ENCODE measurements at places on chromosomes 5 and 9.

GRCh38 chr5:1909346-1909985 is 26.7 kb upstream of the IRX4 start:
- no peak for DNase-seq

DNA sequence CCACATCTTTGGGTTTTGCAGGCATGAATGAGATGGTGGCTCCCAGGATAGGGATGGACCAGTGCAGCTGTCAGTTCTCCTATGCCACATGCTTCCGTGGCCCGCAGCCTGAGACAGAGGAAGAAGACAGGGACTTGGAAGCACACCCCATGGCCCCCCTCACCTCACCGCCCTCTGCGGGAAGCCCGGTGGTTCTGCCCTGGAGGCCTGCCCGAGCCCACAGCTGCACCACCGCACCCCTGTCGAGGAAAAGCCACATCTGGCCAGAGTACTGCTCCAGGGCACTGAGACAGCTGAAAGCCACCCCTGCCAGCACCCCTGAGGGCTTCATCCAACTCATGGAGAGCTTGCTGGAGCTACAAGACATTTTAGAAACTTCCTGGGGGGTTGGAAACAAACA is 7.6 kb upstream of the TRMT10B start:
- DNase-seq, result no peak

- DNase-seq, result no peak
Measured at GRCh38 chr9:91945277-91946085, 4.5 kb downstream of the ROR2 start.

DNA sequence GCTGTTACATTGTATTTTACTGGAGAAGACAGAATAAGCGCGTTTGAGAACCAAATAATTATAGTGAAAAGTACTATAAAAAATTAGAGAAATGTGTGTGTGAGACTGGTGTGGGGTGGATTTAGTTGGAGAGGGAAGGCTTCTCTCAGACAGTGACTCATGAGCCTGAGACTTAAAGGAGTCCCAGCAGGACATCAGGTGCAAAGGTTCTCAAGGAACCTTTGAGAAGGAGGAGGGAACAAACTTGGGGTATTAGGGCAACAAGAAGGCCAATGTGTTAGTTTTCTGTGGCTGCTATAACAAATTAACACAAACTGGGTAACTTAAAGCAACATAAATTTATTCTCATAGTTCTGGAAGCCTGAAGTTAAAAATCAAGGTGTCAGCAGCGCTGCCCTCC is 4.9 kb downstream of the DDX4 start:
- DNase-seq, result no peak

GRCh38 chr5:168334695-168335094 is 43.2 kb downstream of the WWC1 start:
- DNase-seq, result no peak

DNA sequence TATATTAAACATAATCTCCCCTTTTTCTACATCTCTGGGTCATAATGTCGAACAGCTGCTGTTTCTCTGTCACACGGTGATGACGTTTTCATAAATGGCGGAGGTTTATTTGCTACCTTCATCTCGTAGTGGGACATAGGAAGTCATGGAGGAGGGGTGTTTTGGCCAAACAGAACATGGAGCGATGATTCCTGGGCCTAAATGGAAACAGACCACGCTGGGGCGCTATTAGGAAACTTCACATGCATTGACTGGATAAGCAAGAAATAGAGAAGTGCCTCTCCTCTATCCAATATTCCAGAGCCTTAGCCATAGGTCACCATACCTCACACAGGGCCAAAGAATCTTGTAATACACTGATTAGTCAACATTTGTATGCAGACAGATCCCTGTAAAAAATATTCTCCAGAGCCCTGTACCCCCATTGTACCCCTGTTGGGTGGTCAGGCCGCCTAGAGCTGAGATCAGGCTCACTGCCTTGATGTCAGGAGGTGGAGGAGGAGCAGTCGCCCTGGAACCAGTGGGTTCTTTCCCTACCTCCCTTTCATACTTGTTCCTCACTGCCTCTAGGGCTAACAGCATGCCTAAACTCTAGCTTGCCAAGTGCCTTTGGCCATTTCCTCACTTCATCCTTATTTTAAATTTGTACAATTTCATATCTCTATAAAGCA is 77.8 kb upstream of the SPIN1 start:
- no peak for DNase-seq

- DNase-seq, result no peak
Measured at GRCh38 chr5:53045263-53045662, 56.1 kb downstream of the ITGA2 start.

- no peak for DNase-seq
Measured at GRCh38 chr5:94778732-94779131, 160.3 kb downstream of the SLF1 start.

DNA sequence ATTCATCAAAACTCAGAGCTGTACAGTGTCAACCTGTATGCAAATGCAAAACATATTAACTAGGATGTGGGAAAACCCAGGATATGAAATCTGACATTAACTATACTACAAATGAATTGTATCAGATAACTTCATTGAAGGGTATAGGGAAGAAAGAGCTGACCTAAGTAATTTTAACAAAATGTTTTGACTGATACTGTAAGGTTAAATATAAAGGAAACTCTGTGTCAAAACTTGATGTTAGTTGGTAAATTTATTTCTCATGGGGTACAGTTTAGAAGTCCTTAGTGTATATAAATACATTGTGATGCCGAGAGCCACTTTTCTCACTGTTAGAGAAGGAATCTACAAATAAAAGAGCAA is 78.1 kb upstream of the VCAN start:
- DNase-seq, result no peak

GRCh38 chr5:139659695-139660101 is 11.5 kb downstream of the CXXC5 start:
- no peak for DNase-seq

GRCh38 chr5:31604644-31605043 is 34.3 kb upstream of the PDZD2 start:
- no peak for DNase-seq

DNA sequence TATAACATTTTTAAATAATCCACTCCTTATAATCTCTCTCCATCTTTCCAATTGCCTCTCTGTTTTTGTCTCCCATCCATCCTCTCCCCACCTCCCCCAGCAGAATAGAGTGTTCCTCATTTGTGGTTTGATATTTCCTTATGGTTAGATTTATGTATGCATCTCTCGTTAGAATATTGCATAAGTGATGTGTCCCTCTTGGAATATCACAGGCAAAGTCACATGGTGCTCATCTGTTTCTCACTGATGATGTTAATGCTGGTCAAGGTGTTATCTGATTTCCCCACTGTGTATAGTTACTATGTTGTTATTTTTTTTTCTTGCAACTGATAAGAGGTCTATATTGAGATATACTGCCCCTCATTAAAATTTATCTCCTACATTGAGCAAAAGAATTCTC is 3.1 kb upstream of the LRRC70 start:
- DNase-seq, result no peak

GRCh38 chr5:33297760-33298216 is 143.0 kb upstream of the TARS1 start:
- no peak for DNase-seq

DNA sequence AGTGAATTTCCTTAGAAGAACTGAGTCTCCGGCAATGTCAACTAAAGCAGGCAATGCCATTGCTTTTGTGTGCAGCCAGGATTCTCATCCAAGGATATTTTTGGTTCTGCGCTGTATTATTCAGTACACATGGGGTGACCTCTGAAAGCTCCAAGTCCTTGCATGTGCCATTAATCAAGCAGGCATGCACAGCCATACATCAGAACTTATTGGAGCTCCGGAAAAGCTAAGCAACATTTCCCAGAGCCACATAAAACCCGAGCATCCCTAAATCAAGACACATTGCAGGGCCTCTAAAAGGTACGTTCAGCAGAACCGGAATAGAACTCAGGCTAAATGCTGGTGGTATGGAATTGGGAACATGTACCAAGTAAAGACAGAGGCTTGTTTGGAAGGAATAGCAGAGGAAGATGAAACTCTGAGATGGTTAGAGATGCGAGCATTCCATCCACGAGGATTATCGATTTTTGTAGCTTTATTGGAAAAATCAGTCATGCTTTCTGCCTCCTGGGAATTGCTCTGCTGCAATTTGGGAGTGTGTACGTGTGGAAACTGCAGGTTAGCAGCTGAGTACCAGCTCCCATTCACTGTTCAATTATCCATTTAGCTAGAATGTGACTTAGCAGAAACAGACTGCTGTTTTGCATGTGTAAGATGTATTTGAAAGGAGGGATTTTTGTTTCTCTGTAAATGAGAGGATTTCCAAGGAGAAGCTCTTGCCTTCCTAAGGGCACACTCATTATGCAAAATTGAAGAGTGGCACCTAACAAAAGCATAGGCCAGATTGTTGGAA is 143.7 kb upstream of the WWC1 start:
- DNase-seq, result no peak

- peak; percentile 63 for DNase-seq
Measured at GRCh38 chr9:106878934-106879333, 16.0 kb downstream of the ZNF462 start.

DNA sequence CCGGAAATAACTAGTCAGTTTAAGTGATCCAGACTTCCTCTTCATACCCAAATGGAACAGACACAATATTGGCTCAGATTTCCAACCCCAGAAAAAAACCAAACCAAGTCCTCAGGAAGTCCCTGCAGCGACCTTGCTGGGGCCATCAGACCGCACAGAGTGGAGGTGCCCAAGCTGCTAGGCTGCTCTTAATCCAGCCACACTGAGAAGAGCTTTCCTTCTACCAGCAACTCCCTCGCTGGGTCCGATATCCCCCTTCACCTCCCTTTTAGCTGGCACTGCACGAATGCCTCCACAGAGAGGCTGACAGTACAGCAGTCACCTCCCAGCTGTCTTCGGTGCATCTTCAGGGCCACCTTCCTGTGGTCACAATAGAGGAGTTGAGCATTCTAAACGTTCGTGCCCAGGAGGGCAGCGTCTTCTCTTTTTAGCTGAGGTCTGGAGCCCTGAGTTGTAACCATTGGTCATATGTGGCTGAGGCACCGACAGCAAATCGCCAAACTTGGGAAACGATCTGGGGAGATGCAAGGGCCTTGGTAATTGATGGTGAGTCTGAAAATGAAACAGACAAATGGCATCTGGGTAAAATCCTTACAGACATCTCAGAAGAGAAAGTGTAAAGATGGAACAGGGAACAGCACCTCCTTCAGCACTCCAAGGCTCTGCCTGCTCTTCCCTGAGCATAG is 5.7 kb downstream of the NAIF1 start:
- no peak for DNase-seq

- DNase-seq, result no peak
Measured at GRCh38 chr5:85500869-85501268, 1116.2 kb upstream of the EDIL3 start.

- DNase-seq, result no peak
Measured at GRCh38 chr9:134566196-134566847, 75.3 kb upstream of the COL5A1 start.

DNA sequence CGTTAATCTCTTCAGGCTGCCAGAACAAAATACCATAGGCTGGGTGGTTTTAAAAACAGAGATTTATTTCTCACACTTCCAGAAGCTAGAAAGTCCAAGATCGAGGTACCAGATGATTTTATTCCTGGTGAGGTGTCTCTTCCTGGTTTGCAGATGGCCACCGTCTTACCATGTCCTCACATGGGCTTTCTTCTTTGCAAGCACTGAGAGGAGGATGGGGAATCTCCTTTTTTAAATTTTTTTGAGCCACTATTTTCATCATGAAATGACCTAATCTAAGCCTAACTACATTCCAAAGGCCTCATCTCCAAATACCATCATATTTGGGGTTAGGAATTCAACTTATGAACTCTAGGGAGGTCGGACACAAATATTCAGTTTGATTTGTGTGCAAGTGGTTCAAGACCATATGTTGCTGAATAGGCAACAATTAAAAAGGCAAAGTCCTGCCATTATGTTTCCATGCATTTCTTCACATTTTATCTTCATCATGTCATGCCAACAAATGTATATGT is 371.2 kb downstream of the CDH18 start:
- DNase-seq, result no peak

GRCh38 chr5:111143910-111144309 is 51.8 kb downstream of the WDR36 start:
- no peak for DNase-seq

Data from NCI-H2081 treated with DMSO at 0.1 percent for 48 hours (cell line).